ENCODE measurements at places on chromosomes 6 and 20.

DNA sequence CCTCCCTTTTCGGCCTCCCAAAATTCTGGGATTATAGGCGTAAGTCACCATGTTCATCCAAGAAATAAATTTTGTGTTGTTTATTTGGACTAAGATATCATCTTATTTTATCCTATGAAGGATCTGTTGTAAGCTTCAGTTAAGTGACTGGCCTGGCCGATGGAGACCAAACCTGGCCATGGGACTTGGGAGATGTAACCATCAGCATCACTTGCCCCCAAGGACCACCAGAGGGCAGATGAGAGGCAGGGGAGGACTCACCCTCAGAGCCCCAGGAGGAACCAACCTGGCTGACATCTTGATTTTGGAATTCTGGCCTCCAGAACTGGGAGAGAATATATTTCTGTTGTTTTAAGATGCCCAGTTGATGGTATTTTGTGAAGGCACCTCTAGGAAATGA, 266.7 kb downstream of the CDH26 start:
- DNase-seq, result no peak

DNA sequence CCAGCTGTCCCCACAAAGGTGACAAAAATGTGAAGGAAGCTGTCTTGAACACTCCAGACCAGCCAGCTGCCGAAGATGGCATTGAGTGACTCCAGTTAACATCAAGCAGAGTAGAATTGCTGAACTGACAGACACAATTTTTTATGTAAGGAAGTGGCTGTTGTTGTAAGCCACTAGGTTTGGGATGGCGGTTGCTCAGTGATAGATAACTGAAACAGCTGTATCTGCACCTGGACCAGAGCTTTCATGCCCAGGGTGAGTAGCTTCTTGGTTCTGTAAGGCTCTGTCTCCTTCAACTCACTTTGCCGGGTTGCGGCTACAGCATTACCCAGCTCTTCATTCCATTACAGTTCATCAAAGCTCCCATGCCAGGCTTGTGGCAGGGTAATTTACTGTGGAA, 49.7 kb upstream of the DDR1 start:
- DNase-seq, result no peak

DNA sequence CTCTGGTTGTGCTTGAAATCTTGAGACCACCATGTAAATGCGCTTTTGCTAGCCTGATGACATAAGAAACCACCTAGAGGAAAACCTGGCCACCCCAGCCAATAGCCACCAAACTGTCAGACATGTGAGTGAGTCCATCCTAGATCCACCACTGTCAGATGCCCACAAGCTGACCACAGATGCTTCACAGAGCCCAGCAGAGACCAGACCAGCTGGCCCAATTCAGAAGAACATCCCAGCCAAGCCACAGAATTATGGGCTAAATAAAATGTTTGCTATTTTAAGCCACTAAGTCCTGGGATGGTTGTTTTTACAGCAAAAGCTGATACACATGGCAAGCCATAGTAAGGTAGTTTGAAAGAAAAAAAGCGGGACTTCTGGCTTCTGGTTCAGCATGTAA, 425.3 kb downstream of the KIF16B start:
- no peak for DNase-seq

- DNase-seq, result no peak
Observed at GRCh38 chr6:109373762-109374161, 8.5 kb downstream of the CD164 start.

GRCh38 chr6:156731396-156731795, 45.8 kb upstream of the ARID1B start:
- DNase-seq, result no peak

GRCh38 chr6:163398815-163399214, 15.7 kb upstream of the QKI start:
- no peak for DNase-seq
